Stimulated activated CD8-positive, alpha-beta memory T cell treated with anti-CD3 and anti-CD28 coated beads, Interleukin-7, amount 100 ng/mL, for 1 hour (primary cell): ENCODE measurements at places on chromosomes 16 and 17.

DNA sequence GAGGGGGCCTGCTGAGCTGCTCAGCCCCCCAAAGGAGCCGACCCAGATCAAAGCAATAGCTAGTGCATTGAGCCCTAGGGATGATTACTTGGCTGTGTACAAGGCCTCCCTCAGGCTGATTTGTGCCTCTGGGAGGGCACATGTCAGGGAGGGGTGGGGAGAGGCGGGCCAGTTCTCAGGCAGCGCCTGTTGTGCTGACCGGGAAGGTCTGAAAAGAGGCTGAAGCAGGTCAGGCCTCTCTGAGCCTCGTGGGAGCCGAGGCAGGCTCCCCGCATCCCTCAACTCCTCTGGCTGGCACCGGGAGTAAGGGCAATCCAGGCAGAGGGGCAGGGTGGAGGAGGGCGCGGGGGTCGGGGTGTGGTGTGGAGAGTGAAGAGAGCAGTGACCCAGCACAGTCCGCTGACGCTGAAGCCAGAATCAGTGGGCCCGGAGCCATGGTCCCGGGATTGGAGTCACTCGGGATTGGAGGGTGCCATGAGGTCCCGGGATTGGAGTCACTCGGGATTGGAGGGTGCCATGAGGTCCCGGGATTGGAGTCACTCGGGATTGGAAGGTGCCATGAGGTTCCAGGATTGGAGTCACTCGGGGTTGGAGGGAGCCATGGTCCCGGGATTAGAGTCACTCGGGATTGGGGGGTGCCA lies 3.0 kb downstream of the DCXR start:
- no peak for DNase-seq

GRCh38 chr17:76337413-76337777 lies 16.3 kb downstream of the PRPSAP1 start:
- DNase-seq, result no peak

GRCh38 chr17:8005357-8005756 lies 2.9 kb downstream of the GUCY2D start:
- DNase-seq, result no peak

DNA sequence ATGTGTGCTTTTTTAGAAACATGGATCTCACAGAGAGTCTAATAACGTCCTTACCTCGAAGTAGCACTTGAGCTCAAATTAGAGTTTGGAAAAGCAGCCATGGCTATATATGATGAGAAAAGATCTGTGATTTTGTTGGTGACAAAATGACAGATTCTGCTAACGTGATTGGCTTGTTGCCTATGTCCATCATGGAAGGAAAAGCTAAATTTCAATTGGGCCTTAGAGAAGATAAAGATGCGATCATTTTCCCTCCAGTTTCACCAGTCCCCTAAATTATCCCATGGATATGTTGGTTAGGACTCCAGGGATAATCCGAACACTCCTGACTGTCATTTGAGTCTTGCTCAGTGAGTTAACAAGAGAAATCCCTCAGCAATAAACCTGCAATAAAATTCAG lies 175.8 kb downstream of the C16orf95 start:
- no peak for DNase-seq

DNA sequence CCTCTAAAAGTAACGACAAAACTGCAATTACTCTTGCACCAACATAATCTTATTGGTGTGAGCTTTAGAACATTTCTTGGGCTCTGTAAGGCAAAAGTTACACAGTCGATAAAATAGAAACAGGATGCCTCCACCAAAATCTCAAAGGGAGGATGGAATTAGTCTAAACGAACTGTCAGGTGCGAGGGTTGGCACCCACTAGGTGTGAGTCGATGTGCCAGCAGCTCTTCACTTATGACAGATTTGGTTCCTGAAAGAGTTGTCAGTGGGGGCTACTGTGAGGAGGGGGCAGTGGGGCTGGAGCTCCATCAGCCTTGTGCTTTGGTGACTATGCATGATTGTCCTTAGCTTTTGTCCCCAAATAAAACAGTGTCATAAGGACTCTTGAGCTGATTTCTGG lies 422.9 kb downstream of the TMEM114 start:
- DNase-seq, result no peak

DNA sequence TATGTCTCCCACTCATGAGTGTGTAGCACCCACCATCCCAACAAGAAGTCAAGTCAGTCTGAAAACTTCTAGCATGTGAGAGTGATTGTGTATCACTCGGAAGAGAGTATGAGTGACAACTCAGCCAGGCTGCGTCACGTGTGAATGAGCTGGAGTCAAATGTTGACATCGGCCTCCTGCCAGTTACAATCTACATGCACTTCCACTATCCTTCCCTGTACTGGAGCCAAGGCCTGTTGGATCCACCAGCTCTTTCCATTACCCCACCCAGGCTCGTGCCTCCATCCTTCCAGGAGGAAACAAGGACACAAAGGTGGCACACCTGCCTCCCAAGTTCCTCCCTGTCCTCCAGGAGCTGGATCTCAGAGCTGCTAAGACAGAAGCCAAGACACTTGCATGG lies 64.5 kb downstream of the ASIC2 start:
- DNase-seq, result no peak

DNA sequence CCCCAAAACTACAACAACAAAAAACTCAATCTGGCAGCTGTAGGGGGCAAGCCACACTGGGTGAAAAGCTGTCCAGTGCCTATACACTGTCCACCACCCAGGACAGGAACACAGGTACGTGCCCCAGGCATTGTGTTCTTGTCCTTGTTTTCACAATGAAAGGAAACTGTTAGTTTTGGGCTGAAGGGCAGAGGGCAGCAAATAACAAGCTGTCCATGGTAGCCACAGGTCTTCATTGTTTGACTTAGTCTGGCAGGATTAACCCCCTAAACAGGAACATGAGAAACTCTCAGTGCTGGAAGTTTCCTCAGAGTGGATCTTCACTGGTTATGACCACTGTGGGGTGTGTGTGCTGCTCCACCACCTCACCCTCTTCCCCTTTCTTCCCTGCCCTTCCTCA lies 224.6 kb upstream of the N4BP1 start:
- no peak for DNase-seq

DNA sequence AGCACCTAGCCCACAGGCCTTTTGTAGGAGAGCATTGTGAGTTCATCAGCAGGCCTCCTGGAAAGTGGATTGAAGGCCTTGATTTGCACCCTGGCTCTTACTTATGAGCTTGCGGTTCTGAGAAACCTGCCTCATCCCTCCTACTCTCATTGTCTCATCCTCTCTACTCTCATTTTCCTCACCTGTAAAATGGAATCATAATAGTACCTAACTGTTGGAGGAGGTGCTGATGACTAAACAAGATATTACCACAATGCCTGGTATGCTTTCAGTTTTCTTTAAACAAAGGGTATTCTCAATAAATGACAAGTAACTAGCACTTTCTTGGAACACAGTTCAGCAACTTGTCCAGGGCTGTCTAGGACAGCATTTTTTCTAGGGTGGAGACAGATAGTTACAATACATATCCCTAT lies 243.1 kb upstream of the MAF start:
- no peak for DNase-seq

DNA sequence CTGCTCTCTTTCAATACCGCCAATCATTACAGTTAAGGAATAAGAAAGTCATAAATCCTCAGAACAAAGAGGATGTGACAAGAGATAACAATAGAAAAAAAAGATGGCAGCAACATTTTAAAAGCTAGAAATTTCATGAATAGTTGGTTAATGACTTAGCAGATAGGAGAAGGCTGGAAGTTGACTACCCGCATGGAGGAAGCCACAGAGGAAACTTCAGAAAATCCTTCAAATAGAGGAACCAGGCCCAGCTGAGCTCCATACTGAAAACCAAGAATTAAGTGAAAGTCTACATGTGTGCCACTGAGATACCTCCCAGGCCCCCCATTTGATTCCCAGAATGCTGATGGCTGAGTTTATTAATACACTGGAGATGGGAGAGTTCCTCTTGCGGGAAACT lies 109.3 kb downstream of the GSG1L start:
- no peak for DNase-seq

DNA sequence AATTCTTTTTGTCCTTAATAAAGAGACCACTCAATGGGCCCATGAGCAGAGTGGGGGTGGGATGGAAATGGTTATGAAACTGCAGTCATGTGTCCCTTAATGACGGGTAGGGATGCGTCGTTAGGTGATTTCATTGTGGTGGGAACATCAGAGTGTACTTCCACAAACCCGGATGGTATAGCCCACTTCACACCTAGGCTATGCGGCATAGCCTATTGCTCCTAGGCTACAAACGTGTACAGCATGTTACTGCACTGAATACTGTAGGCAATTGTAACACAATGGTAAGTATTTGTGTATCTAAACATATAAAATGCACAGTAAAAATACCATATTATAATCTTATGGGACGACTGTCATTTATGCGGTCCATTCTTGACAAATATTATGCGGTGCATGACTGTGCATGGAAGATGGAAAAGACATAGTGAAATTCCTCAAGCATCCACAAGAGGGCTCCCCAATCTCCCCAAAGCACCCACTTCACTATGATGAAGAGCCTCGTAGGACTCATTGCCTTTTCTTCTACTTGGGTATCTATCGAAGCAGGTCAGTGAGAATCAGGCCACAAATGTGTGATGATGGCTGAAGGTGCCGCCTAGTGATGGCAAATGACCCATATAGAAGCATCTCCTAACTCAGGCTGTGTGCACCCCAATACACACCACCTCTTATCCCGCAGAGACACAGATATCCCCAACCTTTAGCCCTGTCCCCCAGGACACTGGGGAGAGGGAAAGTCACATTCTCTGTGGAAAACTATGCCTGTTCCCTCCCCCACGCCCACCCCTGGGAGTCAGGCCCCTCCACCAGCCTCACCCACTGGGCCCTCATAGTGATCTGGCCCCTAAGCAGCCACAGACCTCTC lies 43.5 kb downstream of the TBX21 start:
- no peak for DNase-seq

GRCh38 chr16:3121851-3122467 lies 9.6 kb downstream of the ZNF205 start:
- no peak for DNase-seq

DNA sequence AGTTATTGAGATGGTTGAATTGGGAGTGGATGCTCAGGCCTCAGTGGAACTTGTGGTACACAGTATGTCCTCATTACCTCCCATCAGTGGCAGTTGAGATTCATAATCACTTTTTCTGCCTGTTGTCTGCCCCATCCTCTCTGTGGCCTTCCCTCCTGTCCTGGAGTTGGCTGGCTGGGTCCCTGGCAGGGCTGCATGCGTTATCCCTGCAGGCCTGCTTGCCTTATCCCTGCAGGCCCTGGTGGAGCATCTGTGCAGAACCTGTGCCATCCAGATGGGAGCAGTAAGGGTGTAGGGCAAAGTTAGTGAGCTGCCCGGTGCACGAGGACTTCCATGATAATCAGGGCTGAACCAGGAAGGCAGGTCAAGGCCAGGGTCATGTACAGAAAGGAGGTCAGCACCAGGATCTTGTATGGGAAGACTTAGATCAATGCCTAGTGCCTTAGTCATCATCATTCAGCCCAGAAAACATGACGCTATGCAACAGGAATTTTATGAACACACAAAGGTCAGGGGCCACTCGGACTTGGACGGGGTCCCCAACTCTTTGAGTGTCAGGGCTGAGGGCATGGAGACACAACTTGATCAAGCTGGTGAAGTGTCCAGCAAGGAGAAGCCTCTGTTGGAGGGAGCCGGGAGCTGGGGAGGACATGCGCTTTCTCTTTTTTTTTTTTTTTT lies 47.2 kb downstream of the ABCC1 start:
- DNase-seq, result no peak

GRCh38 chr17:49021095-49021767 lies 24.0 kb downstream of the IGF2BP1 start:
- DNase-seq, result no peak

DNA sequence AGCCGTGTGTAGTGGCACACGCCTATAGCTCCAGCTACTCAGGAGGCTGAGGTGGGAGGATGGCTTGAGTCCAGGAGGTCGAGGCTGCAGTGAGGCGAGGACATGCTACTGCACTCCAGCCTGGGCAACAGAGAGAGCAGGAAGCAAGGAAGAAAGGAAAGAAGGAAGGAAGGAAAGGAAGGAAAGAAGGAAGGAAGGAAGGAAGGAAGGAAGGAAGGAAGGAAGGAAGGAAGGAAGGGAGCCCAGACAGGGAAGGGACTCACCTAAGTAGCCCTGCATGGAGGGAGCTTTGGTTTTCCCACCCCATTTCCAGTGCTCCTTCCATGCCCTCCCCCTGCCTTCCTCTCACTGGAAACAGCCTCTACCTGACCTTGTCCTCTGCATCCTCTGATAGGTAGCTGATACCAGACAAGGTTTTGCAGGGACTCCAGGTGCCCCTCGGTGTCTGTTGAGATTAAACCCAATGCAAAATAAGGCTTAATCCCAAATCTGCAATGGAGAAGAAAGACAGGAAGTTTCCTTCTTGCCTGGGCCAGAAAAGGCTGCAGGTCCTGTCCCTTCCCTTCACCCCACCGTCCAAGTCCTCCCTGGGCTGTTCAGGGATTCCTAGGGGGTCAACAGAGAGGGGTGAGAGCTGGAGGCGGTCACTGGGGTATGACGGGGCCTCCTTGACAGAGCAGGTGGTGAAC lies 21.5 kb upstream of the CA4 start:
- DNase-seq, result no peak

DNA sequence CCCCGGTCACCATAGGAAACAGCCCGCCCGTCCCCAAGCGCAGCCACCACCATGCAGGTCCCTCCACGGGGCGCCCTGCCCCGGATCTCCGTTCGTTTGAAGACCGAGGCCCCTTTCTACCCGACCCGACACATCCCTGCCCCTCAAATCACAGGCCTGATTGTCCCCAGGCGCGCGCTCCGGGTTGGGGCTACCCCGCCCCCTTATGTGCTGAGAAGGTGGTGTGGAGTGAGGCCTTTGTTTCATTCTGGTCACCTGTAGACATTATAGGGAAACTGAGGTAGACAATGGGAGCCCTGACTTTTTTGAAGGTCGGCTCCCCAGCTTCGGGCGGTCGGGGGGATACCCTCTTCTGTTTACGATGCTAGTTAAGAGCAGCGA lies 763 bp upstream of the ACTG1 start:
- no peak for DNase-seq

- DNase-seq, result no peak
Measured at GRCh38 chr16:4391631-4392381, 20.2 kb downstream of the VASN start.

GRCh38 chr17:76417499-76418143 lies 33.2 kb downstream of the SPHK1 start:
- no peak for DNase-seq

- no peak for DNase-seq
Measured at GRCh38 chr16:2148714-2149629, 547 bp downstream of the RAB26 start.

DNA sequence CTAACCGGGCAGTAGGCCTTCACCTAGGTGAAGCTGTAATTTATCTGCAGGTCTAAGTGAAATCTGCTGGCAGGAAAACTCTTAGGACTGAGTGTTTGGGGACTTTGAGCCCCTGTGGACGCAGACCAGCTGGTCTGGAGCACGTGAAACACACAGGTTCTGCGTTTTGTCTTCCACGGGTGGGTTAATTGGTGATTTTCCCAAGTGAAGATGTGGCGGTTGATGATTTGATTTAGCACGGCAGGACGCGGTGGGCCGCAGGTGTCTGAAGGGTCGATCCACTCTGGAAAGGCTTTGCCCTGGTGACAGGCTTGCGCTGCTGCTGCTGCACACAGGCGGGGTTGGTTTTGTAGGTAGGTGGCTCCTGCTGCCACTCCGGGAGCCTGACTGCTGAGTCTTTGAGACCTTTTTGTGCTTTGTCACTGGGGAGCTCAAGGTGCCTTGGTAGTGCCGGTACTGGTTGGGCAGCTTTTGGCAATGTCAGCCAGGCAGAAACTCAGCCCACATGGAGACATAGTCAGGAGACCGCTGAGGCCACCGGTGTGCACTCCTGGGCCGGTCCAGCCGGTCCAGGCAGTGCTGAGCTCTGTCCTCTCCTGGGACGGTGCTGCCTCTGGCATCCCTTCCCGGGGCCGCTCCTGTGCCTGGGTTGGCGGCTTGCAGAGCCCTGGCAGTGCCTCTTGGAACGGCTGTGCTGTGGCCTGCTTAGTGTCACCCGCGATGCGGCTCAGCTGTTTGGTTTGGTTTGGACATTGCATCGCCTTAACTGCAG lies 2.3 kb downstream of the BAIAP2 start:
- DNase-seq, result no peak
